Caki2 (cell line): ENCODE measurements at places on chromosomes 1 and 21.

- no peak for DNase-seq
Observed at GRCh38 chr1:4794020-4794780, 139.8 kb downstream of the AJAP1 start.

- DNase-seq: peak; percentile 80
Observed at GRCh38 chr1:22976461-22977243, 4.0 kb upstream of the LACTBL1 start.

DNA sequence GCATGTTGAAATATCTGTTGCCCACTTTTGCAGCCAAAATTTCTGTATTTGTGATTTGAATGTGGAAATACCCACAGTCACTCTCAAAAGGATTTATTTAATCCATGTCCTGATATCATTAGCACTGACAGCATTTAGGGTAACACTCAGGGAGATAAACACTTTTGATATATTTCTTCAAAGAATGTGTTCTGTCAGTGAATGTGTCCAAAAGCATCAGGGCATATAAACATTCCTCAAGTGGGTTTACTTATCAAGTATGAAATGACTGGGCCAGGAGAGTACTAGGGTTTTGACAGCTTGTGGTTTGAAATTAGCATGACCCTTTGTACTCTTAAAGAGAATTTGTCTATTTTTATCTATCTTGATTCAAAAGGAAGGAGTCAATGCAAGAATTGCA lies 1302.1 kb upstream of the ADGRL2 start:
- no peak for DNase-seq

DNA sequence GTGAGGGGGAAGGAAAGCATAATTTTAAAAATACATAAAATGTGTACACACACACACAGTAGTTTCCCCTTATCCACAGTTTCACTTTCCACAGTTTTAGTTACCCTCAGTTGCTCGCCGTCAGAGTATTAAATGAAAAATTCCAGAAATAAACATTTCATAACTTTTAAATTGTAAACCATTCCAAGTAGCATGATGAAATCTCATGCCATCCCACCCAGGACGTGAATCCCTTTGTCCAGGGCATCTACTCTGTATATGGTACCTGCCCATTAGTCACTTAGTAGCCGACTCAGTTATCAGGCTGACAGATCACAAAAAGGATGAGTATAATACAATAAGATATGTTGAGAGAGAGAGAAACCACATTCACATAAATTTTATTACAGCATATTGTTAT lies 36.2 kb downstream of the EPS15 start:
- no peak for DNase-seq

DNA sequence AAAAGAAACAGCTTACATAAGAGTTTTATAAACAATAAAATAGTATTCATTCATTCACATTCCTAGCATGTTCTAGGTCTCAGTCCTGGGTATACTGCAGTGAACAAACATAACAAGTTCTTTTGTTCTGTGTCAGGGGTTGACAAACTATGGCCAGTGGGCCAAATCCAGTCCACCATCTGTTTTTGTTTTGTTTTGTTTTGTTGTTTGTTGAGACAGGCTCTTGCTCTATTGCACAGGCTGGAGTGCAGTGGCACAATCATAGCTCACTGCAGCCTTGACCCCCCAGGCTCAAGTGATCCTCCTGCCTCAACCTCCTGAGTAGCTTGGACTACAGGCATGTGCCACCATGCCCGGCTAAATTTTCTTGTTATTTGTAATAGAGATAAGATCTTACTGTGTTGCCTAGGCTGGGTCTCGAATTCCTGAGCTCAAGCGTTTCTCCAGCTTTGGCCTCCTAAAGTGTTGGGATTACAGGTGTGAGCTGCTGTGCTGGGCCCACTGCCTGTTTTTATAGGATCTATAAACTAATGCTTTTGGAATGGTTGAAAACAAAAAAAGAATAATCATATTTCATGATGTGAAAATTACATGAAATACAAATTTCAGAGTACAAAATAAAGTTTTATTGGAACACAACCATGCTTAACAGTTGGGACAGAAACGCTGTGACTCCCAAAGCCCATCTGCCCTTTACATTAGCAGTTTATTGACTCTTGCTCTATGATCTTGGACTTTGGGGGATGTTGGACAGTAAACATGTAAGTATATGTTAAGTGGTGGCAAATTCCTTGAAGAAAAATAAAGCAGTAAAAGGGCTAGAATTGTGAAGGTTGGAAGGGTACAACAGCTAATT lies 17.9 kb downstream of the CAPZA1 start:
- DNase-seq: peak; percentile 70

DNA sequence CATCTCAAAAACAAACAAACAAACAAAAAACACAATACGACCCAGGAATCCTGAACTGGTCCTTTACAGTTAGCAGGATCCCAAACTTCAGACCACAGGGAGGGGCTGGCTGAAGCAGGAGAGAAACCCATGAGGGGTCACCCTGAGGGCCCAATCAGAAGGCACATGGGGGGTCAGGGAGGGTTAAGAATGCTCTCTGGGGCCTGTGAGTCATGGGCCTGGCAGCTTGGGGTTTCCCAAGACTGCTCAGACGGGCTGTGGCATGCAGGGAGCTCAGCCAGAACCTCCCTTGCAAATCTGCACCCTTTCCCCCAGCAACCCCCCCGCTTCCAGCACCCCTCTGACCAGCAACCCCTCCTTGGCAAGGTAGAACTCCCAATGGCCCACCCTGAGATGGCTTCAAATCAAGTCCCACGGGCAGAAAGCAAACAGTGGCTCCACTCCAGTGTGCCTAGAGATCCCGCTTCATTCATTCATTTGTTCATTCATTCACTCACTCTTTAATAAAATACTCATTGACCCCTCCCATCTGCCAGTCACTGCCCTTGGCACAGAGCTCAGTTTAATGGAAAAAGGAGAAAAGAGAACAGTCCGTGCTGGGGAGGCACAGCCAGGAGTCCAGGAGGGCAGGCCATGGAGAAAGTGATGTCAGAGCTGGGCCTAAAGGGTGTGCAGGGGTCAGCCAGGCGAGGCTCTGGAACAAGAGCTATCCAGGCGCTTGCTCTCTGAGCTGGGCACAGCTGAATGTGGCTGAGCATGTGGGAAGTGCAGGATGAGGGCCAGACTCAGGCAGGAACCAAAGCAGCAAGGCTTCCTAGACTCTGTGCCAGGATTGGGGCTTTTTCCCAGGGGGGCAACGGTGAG lies 8.2 kb downstream of the UQCRHL start:
- peak; percentile 98 for DNase-seq

- DNase-seq: no peak
Observed at GRCh38 chr1:76862447-76862846, 4.8 kb upstream of the ST6GALNAC5 start.

DNA sequence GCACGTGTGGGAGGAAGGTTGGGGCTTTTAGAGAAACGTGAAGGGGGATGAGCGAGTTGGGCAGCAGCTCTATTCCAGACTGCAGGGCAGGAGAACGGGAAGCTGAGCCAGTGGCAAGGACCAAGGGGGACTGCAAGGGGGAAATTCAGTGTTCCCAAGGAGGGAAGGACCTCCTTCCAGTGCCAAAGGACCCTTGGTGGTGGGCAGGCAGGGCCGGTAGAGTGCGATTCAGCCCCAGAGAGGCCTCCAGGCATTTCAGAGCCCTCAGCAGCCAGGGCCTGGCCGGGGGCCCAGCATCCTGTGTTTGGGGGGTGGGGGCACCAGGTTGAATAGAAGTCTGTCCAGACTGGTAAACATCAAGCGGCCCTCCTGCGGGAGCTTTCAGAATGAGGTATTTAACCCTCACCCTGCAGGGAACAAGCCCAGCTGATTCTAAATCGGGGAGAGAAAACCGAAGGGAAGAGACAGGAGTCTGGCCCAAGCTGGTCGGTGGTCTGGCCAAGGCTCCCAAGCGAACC lies 2.3 kb downstream of the COL9A2 start:
- DNase-seq: no peak

DNA sequence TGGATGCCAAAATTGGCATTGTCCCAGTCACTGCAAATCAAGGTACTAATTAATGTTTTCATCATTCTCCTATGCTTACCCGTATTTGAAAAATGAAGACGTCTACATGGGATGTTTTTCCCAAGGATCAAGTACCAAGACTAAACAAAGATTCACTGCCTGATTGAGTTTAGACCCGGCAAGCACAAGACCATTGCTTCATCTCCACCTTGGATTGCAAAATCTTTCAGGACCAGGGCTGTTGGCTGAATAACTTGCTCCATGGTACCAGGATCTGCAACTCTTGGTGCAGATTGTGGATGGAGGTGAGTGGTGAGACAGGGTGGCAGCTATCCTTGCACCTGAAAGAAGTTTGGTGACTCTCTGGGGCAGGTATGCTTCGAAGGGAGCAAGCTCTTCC lies 122.5 kb upstream of the ETS2 start:
- DNase-seq: no peak

GRCh38 chr1:63674238-63674864 lies 81.1 kb downstream of the PGM1 start:
- peak; percentile 80 for DNase-seq

DNA sequence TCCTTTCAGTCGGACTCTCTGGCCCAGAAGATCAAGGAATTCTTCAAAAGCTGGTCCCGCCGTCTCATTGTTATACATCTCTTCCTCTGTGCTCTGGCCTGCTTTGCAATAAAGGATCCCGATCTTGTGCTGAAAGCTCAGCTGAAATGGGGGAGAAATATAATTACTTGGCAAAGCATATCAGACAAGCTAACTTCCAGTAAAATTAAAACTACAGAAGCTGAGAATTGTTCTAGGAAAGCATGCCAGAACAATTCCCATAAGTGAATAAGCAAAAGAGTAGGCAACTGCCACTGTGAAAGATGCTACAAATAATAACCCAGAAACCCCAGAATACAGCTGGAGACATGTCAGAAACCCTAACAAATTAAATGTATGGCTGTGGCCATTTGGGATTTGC lies 146.1 kb downstream of the SIPA1L2 start:
- DNase-seq: no peak

DNA sequence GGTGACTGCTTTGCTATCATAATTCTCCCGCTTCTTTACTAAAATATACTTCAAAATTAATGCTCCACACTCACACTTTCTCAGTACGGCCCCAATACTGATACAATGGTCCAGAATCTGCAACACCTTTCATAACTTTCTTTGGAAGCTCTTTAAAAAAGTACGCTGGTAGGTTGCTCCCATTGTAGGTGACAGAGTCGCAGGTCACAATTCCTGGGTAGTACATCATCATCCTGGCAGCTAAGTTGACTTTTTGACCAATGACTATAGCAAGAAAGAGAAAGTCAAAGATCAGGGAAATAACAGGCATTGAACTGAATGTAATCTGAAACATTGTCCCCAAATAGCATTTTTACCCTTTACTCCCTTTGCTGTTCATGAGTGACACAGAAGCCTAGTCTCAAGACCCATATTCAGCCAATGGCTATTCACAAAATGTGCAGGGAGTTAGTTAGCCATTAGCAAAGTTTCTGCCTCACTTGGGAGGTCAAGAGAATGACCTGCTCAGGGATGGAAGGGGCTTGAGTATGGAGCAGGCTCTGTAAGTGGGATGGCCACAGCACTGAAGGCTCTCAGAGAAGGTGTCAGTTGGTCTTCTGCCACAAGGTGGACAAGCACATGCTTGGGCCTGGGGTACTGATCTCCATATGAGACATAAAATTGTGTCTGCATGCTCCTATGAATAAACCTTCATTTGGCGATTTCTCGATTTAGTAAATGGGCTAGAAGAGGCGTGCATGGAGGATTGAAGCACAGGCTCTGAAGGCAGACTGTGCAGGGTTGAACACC lies 35.4 kb downstream of the ADCY10 start:
- no peak for DNase-seq

DNA sequence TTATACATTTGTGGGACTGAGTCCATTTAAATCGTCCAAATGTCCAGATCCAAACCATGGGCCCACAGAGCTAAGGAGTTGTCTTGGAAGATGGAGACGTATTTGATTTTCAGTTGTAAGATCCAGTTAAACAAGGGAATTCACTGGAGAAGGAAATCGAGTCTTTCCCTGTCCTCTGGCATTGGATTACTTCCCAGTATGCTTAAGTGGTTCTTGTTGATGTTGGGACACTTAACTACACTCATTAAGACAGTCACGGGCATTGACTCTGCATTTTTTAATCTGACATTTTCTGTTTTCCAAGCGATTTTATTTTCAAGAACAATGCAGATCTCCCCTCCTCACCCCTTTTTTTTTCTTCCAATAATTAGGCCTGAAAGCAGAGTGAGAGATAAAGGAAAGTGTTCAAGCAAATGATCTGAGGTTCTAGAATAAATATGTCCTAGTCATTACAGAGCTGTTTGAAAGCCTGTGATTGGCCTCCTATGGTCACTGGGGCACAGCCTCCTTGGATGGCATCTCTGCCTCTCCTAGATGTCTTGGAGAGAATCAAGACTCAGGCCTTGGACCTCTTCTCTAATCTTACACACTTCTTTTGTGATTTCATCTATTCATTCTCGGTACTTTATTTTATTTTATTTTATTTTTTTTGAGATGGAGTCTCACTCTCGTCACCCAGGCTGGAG lies 48.9 kb downstream of the CD247 start:
- no peak for DNase-seq

- DNase-seq: no peak
Observed at GRCh38 chr21:43916691-43917514, 51.9 kb downstream of the AGPAT3 start.

DNA sequence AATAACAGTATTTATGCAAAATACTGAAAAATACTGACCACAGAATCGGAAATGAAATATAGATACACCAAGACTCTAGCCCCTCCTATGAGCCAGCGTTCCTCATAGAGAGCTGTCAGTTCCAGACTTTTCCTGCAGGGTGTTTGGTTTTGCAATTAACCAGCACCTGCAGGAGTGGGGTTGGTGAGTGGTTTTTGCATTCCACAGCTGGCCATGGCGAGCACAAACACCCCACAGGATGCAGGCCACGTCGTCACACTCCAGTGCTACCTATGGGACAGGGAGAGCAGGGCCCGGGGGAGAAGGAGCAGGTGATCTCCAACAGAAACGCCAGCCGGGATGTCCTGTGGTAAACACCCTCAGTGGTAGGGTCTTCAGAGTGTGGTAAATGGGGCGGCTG lies 94.1 kb downstream of the ERG start:
- DNase-seq: no peak

DNA sequence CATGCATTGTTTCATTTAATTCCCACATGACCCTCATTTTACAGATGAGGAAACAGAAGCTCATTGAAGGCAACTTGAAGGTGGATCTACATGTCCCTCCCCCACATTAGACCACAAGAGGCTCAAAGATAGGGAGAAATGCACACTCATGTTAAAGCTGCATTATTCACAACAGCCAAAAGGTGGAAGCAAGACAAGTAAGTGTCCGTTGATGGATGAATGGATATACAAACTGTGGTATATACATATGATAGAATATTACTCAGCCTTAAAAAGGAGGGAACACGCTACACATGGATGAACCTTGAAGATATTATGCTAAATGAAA lies 149.7 kb upstream of the JUN start:
- no peak for DNase-seq

DNA sequence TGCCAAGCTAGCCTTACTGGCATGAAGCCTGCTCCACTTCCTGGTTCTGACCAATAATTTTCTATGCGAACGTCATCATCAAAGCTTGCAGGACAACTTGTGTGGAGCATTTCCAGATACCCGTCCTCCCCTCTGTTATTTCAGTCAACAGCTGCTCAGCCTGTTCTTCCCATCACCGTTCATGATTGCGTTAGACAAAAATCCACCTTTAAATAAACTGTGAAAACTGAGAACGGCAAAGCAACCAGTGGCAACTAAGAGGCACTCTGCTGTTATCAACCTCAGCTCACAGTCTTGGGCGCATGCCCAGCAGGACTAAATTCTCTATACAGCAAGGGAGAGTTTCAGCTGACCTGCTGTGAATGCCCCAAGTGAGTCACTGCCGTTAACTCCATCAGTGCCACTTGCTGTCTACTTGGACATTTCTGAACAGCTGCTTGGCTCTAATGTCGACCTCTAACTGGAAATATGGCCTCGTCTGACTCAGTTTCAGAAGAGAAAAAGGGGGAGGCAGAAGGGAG lies 207.4 kb upstream of the RUNX1 start:
- DNase-seq: peak; percentile 90
